Stimulated activated CD4-positive, alpha-beta T cell treated with anti-CD3 and anti-CD28 coated beads, TNF-alpha, amount 100 ng/mL, for 24 hours (primary cell): ENCODE measurements at places on chromosomes 1 and 21.

DNA sequence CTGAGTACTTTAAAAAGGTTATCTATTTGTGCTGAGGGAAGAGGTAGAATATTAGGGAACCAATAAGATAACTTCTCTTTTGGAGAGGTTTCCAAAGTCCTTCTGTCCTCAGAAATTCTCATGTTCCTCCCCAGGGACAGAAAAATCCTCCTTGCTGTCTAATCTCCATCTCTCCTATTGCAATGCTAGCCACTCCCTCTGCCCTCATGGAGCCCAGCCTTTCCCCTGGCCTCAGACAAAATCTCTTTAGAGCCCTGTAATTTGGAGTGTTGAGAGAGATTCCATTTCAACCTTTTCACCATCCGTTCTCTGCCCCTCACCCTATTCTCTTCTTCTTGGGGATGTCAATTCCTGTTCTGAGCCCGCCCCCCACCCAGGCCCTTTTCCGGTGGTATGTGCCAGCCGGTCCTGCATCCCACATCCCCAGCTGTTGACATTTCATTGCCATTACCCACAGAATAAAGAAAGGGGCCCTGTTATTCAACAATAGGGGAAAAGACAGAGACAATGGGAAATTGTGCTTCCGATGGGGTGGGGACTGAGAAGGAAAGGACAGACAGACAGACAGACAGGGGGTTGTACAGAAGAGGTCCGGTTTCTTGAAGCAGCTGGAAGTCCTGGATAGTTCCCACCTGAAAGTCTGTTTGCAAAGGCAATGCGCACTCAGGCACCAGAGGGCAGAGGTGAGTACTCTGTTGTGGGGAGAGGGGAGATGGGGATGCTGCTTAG is at the start of gene HAPLN2:
Gene HAPLN2, plus strand, starts transcription at position 563 of the 729 bp plus-strand sequence. CDS start 4,076 bp downstream, outside the sequence.
- DNase-seq, result no peak

DNA sequence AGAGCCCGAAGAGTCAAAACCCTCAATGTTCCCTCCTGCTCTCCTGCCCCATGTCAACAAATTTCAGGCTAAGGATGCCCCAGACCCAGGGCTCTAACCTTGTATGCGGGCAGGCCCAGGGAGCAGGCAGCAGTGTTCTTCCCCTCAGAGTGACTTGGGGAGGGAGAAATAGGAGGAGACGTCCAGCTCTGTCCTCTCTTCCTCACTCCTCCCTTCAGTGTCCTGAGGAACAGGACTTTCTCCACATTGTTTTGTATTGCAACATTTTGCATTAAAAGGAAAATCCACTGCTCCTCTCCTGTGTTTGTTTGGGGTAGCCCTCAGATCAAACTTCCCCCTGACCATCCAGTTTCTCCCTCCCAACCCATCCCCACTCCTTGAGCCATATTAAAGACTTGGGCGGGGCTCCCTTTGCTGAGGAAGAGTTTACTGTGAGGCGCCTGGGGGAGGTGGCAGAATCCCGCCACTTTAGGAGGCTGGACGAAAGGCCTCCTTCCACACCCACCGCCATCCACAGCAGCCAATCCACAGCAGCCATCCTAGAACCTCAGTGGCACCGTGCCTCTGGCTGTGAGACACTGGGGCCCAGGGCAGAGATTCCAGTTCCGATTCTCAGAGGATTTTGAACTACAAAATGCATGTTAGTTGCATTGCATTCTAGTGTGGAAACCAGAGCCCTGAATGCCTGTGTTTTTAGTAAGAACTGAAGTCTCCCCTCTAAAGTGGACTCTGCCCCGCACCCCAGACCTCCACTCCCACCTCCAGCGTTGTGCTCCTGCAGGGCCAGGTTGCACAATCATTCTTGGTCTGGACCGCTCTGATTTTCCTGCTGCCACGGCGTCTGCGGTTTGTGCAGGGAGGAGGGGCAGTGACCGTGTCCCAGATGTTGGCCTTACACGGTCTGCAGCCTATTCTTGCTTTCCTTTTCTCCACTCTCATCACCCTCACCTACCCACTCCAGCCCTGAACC is 3.0 kb downstream of the OLFML3 start:
- no peak for DNase-seq

- DNase-seq, result no peak
Measured at GRCh38 chr1:19382222-19382621, 70.1 kb downstream of the SLC66A1 start.

GRCh38 chr1:155078469-155079209 is at the start of gene EFNA3:
TSS of gene EFNA3 (plus strand) at chr1:155078837. CDS start at chr1:155078942, 105 bp downstream.
- DNase-seq, result peak; percentile 68

- DNase-seq, result no peak
Measured at GRCh38 chr1:55039342-55040082, at the start of gene PCSK9. TSS of gene PCSK9 (plus strand) at chr1:55039548. CDS start at chr1:55039838, 290 bp downstream.

- no peak for DNase-seq
Measured at GRCh38 chr1:15343729-15344128, 66.0 kb upstream of the EFHD2 start.

GRCh38 chr1:44484155-44484688 is 79.2 kb downstream of the RNF220 start:
- no peak for DNase-seq

GRCh38 chr1:9317591-9318417 is 25.1 kb downstream of the SPSB1 start:
- DNase-seq, result peak; percentile 5

DNA sequence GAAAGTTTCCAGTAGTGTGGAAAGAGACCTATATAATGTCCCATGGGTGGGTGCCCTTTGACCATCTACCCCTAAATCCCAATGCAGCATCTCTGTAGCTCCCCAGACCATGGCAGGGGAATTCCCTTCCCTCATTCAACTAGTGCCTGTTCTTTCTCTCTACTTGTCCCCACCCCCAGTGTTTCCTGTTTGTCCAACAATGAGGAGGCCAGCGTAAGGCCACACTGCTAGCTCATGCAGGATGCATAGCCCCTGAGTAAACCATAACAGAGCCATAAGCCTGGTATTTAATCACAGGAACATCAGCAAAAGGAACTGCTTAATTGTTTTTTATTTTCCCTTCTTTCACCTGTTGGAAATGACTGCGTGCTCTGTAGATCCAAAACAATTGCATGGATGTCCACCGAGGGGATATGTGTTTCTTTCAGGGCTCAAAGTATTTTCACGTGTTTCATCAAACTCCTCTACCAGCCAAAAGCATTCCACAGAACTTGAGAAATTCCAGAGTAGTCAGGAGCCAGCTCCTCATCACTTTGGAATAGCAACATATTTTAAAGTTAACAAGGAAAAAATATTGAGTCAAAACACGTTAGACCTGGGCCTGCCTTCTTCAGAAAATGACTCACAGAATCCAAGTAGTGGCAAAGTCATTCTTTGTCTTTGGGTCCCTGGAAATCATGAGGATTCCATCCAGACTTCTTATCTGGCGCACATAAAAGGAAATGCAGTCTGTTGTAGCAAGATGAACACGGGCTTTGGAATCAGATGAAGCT is 162.5 kb upstream of the SGIP1 start:
- no peak for DNase-seq
